ENCODE measurements at places on chromosomes 6 and 20. TPM values are rescaled to one million over a fixed set of nuclear protein-coding genes. Genes with fewer than 3 reads are reported as not detected.

GMNN gene
- 23.8 TPM for total RNA-seq

RRAGD gene
- 17.0 TPM for total RNA-seq

ANKRD66 gene
- total RNA-seq = not detected

SLC32A1 gene
- 0.25 TPM for total RNA-seq

TRAPPC3L gene
- not detected for total RNA-seq

SYNJ2 gene
- 5.8 TPM for total RNA-seq

ADNP gene
- total RNA-seq = 110 TPM

RCAN2 gene
- 6.3 TPM for total RNA-seq

HLA-DRA gene
- total RNA-seq = 23.4 TPM

MAN1A1 gene
- total RNA-seq = 21.1 TPM

ZNF292 gene
- 53.2 TPM for total RNA-seq

PLN gene
- 2.0 TPM for total RNA-seq

C6orf15 gene
- total RNA-seq = not detected

CPNE1 gene
- total RNA-seq = 60.6 TPM

CDH4 gene
- 1.9 TPM for total RNA-seq

PDE7B gene
- total RNA-seq = 4.4 TPM

BTN1A1 gene
- total RNA-seq = 0.31 TPM

TINAG gene
- not detected for total RNA-seq

ZNF165 gene
- 17.9 TPM for total RNA-seq

POPDC3 gene
- total RNA-seq = 9.8 TPM

ISM1 gene
- 0.55 TPM for total RNA-seq
